ENCODE measurements at places on chromosomes 4 and X. TPM values are rescaled to one million over a fixed set of nuclear protein-coding genes. Genes with fewer than 3 reads are reported as not detected.

Gene GPRASP3
- 5.1 TPM for total RNA-seq

DNA sequence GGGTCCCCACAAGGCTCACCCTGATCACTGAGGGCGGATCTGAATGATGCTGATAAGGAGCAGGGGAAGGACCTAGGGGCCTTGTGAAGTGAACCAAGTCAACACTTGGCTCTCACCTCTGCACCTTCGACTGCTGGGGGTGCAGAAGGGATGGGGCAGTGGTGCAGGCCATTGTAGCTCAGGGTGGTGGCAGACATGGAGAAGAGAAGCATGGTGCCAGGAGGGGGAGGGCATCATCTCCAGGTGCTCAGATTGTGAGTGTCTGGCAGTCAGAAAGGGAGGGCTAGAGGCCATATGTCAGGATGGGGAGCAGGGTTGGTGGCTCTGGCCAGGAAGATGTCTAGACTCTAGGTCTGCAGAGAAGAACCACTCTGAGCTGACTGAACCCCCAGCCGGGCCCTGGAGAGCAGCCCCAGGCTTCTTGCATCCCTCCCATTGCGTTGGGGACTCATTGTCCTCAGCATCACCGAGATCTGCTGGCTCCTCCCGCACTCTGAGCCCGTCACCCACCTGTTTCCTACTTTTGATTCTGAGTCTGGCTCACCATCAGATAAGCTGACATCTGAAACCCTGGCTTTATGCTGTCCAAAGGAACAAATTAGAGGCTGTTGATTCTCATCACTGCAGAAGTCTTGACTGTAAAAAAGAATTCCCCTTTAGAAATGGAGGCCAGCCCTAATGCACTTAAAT is 3.8 kb downstream of the APLN start:
- no peak for DNase-seq

DNA sequence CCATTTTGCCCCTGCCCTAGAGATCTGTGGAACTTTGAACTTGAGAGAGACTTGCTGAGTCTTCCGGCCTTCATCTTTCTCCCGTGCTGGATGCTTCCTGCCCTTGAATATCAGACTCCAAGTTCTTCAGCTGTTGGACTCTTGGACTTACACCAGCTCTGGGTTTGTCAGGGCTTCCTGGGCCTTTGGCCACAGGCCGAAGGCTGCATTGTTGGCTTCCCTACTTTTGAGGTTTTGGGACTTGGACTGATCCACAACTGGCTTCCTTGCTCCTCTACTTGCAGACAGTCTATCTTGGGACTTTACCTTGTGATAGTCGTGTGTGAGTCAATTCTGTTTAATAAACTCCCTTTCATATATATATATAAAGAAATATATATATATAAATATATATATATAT is 1071.0 kb downstream of the ADGRL3 start:
- no peak for DNase-seq

GRCh38 chrX:21952624-21953023 is 12.1 kb downstream of the SMS start:
- DNase-seq, result no peak
